ENCODE measurements at places on chromosomes 2 and 18.

DNA sequence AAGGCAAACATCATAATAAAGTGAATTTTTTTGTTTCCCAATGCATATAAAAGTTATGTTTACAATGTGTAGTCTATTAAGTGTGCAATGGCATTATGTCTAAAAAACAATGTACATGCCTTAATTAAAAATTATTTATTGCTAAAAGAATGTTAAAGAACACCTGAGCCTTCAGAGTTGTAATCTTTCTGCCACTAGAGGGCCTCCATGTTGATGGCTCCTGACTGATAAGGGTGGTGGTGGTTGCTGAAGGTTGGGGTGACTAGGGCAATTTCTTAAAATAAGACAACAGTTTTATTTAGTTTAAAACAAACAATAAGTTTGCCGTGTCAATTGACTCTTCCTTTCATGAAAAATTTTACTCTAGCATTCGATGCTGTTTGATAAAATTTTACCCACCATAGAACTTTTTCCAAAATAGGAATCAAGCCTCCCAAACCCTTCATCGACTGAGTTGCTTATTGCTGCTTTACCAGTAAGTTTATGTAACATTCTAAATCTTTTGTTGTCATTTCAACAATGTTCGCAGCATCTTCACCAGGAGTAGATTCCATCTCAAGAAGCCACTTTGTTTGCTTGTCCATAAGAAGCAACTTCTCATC, 32.3 kb downstream of the MAP3K2 start:
- no peak for DNase-seq

- DNase-seq, result no peak
These were observed 65.4 kb upstream of the VRK2 start for GRCh38 chr2:57981083-57981768.

- DNase-seq, result no peak
These were observed 787.2 kb downstream of the TDRD15 start for GRCh38 chr2:21910832-21911507.

DNA sequence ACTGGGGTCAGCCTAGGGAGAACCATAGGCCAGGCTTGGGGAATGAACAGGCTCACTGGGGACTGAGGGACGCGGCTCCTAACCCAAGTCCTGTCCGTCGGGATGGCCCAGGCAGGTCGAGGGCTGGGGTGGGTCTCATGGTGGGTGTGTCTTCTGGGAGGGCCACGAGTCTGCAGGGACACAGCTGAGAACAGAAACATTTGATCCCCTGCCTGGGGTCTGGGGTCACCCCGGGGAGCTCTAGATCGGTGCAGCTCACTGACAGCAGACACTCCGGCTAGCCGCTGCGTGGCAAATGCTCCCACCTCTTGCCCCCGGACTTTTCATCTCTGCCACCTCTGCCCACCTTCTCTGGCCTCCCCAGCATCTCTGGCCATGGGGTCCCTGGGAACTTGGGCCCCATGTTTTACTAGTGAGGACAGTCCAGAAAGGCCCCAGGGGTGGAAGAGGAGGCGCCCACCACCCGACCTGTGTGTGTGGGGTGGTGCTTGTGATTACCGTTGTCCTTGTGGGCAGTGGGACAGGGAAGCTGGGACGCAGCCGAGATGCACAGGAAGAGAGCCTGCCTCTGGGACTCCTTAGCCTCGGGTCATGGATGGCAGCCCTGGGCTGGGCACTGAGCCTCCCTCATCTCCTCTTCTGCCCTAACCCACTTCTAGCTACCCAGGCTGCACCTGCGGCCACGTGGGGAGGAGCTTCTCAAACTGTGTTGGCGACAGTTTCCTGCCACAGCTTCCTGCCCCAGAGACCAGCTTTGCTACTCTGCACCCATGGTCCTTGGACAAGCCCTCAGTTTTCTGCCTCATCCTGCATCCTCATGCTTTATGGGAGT, 4.9 kb downstream of the ZAP70 start:
- peak; percentile 42 for DNase-seq

- DNase-seq, result no peak
These were observed 137.3 kb upstream of the FHL2 start for GRCh38 chr2:105536175-105536574.

DNA sequence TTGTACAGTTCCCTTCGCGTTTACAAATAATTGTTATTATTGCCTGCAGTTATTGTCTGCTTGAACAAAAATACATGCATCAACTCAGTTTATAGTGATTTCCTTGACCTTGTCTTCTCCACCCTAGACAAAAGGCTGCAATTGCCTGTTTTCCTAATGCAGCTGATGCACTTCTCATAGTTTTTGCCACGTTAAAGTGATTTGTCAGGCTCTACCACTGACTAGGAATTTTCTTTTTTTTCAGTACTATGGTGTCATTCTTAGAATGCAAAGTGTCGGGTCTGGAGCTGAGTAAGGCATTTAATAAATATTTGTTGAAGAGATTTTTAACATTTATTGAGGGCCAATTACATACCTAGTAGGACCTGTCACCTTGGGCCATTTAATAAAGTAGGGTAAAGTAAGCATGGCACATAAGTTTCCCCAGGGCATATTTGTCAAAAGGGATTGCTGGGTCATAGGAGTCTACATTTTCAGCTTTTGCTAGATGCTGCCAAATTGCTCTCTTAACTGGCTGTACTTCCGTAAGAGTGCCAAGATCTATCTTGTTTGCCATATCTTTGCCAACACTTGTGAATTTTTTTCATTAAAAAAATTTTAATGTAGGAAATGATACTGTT, 24.1 kb downstream of the ACSL3 start:
- DNase-seq, result no peak

DNA sequence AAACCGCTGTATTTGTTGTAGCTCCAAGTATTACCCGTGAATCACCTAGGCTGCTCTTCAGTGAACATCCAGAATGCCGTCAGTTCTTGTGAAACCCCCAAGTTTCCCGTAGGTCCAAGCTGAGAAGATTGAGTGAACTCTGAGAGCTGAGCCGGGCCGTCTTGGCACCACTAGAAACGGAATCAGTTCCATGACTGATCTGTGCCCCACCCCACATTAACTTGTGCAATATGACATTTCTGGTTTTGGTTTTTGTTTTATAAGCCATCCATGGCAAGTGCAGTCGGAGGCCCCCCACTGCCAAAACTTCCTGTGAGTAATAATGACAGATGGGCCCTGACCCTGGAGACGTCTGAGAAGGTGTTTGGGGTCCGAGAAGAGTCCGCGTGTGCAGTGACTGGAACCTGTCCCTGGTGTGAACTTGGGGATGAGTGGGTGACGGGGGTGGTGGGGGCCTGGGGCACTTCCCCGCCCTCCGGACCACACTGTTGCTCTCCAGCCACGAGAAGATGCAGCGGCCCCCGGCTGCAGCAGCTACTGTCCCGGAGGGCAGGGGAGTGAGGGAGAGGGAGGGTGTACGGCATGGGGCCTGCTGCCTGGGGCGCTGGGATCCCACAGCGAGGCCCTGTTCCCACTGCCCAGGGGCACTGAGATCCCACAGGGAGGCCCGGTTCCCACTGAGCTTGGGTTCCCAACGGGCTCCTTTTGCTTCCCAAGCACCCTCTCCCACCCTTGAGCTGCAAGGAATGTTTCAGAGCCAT, 26.5 kb downstream of the NFATC1 start:
- no peak for DNase-seq

- DNase-seq, result no peak
These were observed 149.7 kb downstream of the PXDN start for GRCh38 chr2:1594373-1595171.

DNA sequence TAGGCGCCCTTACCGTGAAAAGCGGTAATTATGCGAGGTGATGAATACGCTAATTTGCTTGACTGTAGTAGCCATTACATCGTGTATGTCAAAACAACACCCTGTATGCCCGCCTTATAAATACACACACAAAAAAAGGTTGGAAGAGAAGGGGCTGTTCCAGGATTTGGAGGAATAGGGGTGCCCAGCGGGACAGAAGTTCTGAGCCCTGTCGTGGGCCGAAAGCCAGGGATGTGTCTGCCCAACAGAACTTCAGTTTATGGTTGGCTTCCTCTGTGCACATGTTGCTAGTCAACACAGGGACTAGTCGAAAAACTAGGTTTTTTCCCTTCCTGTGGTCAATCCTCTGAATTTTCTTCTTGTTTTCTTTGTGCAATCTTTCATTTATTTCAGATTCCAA, 182.5 kb downstream of the ACKR3 start:
- no peak for DNase-seq

DNA sequence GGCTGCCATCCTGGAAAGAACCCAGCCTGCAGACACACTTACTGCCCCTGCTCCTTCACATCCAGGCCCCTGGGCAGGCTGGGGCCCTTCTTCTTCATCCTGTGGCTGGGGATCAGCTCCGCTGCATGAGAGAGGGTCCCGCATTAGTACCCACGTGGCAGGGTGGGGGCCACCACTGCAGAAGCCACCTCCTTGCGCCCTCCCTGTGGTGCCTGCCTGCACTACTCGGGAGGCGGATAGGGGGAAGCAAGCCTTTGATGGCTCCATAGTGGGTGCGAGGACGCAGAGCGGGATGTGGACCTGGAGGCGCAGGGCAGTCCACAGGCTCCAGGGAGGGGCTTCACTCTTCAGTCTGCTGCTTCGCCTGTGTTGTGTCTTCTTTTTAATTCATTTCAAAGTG, 46.7 kb downstream of the GPC1 start:
- no peak for DNase-seq

DNA sequence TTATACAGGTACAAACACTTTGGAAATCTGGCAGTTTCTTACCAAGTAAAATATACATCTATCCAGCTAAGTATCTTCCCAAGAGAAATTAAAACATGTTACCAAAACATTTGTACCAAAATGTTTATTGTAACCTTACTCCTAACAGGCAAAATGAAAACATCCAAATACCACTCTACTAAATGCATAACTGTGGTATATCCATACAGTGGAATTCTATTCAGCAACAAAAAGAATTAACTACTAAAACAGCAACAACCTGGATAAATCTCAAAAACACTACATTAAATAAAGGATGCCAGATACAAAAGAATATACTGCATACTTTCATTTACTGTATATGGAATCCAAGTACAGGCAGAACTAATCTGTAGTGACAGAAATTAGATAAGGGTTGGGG, 51.1 kb downstream of the TLK1 start:
- no peak for DNase-seq
